ENCODE measurements at places on chromosomes 13 and 19.

GRCh38 chr13:98613591-98613990 is 36.7 kb upstream of the STK24 start:
- no peak for DNase-seq

- DNase-seq, result no peak
These were observed 535.8 kb downstream of the KCTD12 start for GRCh38 chr13:76350399-76350798.

DNA sequence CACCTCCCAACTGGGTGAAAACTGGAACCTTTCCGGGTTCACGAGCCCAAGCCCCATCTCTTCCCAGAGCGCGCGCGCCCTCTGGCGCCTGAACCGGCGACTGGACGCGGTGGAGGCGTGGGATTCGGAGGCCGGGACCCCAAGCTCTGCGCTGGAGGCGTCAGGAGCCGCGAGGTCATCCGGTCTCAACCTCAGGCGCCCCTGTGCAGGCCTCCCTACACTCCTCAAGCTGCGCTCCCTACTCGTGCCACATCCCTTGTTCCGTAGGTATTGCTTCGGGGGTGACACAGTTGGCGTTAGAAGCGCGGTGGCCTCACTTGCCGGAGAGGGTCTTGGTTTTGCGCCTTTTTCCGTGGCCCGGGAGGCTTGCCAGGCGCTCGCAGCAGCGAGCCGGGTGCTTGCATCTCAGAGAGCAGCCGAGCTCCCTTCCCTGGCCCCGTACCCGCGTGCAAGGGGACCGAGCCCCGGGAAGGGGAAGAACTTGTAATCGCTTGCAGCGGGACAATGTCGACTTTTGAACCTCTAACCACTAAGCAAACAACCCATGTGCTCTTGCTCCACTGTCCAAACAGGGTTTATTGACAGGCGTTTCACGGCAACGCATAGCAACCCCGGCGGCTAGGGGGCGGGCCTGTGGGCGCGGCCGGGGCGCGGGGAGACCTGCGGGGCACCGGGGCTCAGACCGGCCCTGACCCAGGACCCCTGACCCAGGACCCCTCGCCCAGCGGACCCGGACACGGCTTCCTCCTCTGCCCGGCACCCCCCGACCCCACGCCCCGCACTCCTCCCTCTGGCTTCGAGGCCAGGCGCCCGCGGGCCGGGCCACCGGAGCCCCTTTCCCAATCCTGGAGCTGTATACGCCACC is 8.5 kb downstream of the CDX2 start:
- peak; percentile 51 for DNase-seq

GRCh38 chr19:31128291-31128690 is 220.9 kb downstream of the TSHZ3 start:
- DNase-seq, result no peak

GRCh38 chr13:47555235-47555634 is 445.8 kb downstream of the SUCLA2 start:
- DNase-seq, result no peak
